K562 (cell line): ENCODE measurements at places on chromosomes 16 and 17.

DNA sequence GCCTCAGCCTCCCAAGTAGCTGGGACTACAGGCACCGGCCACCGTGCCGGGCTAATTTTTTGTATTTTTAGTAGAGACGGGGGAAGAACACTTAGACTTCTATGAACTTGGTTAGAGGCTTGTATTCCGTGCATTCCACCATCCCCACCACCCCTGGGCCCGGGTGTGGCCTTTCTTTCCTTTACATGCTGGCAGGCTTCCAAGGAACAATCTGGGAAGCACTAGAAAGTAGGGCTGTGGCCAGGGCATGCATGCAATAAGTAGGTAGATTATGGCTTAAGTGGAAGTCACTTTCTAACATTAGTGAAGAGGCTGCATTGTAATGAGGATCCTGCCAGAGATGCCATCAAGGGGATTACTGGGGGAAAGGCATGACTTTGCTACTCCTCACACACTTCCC lies 171.6 kb downstream of the SHISA6 start:
- DNase-seq: no peak
- H3K27ac ChIP-seq: no peak overlapping the region
- H3K36me3 ChIP-seq: no peaks in the 10 kb centered on the region

GRCh38 chr17:17164676-17165075 lies 41.5 kb downstream of the PLD6 start:
- H3K27me3 ChIP-seq: no peaks in the 10 kb centered on the region
- no peak overlapping the region for H3K4me3 ChIP-seq
- H3K4me1 ChIP-seq: no peaks in the 10 kb centered on the region
- no peak for DNase-seq

- no peak for DNase-seq
- no peaks in the 10 kb centered on the region for H3K4me1 ChIP-seq
- no peak overlapping the region for H3K4me3 ChIP-seq
- H3K27me3 ChIP-seq: peaks cover 7% of the 10 kb centered on the region; the same call in 2 of the 3 replicates
- H3K36me3 ChIP-seq: no peaks in the 10 kb centered on the region
- no peak overlapping the region for H3K27ac ChIP-seq
Observed at GRCh38 chr17:68576811-68577496, 24.2 kb downstream of the FAM20A start.

DNA sequence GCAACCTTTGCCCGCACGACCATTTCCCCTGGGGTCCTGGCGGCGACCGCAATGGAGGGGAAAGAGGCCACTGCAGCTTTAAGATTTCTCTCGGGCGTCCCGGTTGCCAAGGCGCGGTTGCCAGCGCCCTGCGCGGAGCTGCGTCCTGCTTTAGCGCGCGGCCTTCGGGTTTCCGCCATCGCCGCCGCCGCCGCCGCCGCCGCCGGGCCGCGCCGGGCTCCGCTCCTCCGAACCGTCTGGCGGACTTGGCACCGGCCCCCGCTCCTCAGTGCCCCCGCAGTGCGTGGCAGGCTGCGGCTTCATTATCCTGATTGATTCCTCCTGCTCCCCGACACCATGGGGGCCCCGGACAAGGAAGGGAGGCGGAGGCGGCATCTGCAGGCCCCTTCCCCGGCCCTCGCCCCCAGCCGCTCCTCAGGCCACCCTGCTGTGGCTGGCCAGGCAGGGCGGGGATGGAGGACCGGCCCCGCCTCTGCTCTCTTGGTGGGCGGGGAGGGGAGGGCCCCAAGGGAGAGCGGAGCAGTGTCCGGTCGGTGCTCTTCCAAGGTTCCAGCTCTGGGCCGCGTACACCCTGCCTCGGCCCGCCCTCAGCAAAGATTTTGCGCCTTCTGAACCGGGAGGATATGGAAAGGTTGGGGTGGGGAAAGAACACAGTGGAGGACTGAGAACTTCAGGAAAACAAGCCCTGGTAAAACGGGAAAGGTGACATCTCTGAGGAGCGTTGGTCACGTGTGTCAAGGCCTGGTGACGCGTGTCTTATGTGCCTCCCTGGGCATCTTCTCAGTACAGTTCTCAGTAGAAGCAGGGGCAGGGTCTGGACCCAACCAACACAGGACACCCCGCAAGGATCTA lies 34.0 kb downstream of the NEUROD2 start:
- peak; percentile 73 for DNase-seq
- H3K27ac ChIP-seq: no peak overlapping the region
- peaks cover 3% of the 10 kb centered on the region; the same call in 1 of the 3 replicates for H3K36me3 ChIP-seq
- H3K4me1 ChIP-seq: no peaks in the 10 kb centered on the region
- H3K4me3 ChIP-seq: peak overlapping the region; percentile 36

DNA sequence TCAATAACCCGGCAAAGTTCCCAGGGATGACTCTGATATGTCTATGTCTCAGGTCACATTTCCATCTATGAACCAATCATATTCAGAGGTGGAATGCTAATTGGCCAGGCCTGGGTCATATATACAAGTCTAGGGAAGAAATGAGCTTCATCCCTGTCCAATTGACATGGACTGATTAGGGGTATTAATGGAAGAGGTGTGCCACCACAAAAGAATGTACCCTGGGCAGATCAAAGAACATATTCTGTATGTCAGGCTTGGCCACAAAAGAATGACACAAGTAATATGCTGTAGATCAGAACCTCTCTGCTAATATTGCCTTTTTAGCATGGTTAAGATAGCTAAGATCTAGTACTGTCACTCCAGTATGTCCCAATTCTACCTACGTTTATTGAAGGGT lies 6.7 kb downstream of the SLC35G3 start:
- peaks cover 9% of the 10 kb centered on the region for H3K27me3 ChIP-seq
- DNase-seq: no peak
- H3K4me1 ChIP-seq: no peaks in the 10 kb centered on the region
- no peak overlapping the region for H3K4me3 ChIP-seq

- peaks cover 98% of the 10 kb centered on the region for H3K36me3 ChIP-seq
- H3K4me3 ChIP-seq: no peak overlapping the region
- H3K4me1 ChIP-seq: peaks cover 19% of the 10 kb centered on the region
- no peaks in the 10 kb centered on the region for H3K27me3 ChIP-seq
- no peak for DNase-seq
- peak overlapping the region; percentile 23; the same call in 2 of the 3 replicates for H3K27ac ChIP-seq
Observed at GRCh38 chr17:75241143-75241430, 20.3 kb downstream of the GGA3 start.

DNA sequence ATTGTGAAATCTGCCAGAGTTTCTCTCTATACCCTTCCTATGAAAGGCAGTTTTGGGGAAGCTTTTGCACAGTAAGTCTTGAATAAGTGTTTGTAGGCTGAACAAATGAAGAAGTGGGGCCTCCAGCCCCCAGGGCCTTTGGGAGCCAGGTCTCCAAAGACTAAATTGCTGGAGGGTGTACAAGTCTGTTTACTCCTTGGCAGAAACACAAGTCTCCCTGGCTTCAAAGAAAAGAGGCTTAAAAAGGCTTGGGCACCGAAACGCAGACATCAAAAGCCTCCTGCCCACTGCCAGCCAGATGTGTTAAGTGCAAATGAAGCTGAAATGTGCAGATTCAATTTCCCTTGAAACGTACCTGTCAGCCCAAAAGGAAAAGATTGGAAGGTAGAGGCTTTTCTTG lies 146.3 kb downstream of the TMEM132E start:
- no peaks in the 10 kb centered on the region for H3K36me3 ChIP-seq
- H3K27me3 ChIP-seq: no peaks in the 10 kb centered on the region
- H3K4me3 ChIP-seq: no peak overlapping the region
- H3K27ac ChIP-seq: no peak overlapping the region
- no peak for DNase-seq

GRCh38 chr16:73547552-73548403 lies 499.9 kb upstream of the ZFHX3 start:
- H3K4me1 ChIP-seq: no peaks in the 10 kb centered on the region
- H3K4me3 ChIP-seq: no peak overlapping the region
- no peak overlapping the region for H3K27ac ChIP-seq
- H3K36me3 ChIP-seq: no peaks in the 10 kb centered on the region
- DNase-seq: no peak

DNA sequence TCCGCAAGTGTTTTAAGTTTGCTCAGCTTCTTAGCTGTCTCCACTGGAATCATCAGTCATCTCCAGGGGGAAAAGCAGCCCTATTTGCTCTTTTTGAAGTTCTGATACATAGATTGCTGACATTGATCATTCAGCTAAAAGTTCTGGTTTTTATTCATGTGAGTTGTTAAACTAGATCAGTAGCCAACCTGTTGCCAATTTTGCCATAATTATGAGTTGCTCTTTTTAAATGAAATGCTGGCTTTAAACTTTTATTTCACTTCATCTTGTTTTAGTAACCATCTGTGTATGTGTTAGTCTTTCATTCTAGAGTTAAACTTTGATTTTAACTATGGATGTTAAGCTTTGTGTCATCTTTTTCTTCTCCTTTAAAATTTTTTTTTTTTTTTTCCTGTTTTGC lies 12.5 kb downstream of the UTP18 start:
- H3K27ac ChIP-seq: no peak overlapping the region

- no peak overlapping the region for H3K27ac ChIP-seq
- no peak for DNase-seq
- H3K4me1 ChIP-seq: peaks cover 46% of the 10 kb centered on the region
- H3K27me3 ChIP-seq: no peaks in the 10 kb centered on the region
- no peak overlapping the region for H3K4me3 ChIP-seq
Observed at GRCh38 chr17:75242461-75243042, 18.9 kb downstream of the GGA3 start.

DNA sequence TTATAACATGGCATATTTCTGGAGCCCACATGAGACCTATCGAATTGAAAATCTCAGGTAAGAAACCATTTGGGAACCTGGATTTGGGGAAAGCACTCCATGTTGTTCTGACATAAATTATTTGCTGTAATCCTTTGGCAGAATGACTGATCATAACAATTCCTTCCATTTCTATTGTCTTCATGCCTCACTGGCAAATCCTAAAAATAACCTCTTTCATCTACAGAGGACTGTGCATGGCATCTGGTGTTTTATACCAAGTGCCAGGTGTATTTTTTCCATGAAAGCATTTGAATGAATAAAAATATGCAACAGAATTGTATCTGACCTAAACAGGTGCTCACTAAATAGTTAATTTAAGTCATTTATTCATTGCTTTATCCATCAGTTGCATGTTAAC lies 33.7 kb upstream of the COQ7 start:
- H3K27me3 ChIP-seq: peaks cover 4% of the 10 kb centered on the region; the same call in 1 of the 3 replicates
- H3K27ac ChIP-seq: no peak overlapping the region
- no peaks in the 10 kb centered on the region for H3K4me1 ChIP-seq
- no peak for DNase-seq

DNA sequence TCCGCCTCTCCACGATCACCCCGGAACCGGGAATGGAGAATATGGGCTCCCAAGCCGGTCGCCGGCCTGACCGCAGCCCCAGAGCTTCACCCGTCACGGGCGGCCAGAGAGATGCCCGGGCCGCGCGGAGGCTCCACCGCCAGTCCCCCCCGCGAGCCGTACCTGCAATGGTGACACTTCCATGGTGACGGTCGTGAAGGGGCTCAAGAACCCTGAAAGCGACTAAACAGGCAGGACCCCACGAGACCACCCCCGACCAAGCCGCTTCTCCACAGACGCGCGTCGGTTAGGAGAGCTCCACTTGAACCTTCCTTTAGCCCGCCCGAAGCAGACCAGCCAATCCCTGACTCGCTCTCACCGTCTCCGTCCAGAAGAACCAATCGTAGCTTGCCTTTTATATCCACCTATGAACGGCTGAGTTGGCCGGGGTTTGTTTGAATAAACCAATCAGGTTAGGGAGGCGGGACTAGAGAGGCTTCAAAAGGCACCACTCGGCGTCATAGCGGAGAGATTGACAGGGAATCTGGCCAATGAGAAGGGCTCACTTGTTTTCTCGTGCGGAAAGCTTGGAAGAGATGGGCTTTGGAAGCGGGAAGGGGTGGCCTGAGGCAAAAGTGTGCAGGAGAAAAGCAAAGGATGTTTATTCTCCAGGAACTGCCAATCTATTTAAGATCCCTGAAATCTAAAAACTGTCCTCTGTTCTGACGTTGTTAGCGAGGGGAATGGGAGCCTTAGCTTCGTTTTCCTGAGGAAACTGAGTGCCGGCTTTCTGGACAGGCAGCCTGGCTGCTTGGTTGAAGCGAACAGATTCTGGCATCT lies at the start of gene TOP2A:
TOP2A (minus strand) TSS at position 288 of the 819 bp plus-strand sequence; CDS start at position 183, 105 bp downstream.
- peak within 1 kb of the TSS; percentile 74 for H3K4me3 ChIP-seq
- DNase-seq: peak; percentile 100
- H3K27ac ChIP-seq: peak within 1 kb of the TSS; percentile 92
- H3K4me1 ChIP-seq: peaks cover 15% of the 10 kb centered on the region
- no peaks in the 10 kb centered on the region for H3K27me3 ChIP-seq
- peaks cover 37% of the 10 kb centered on the region for H3K36me3 ChIP-seq

DNA sequence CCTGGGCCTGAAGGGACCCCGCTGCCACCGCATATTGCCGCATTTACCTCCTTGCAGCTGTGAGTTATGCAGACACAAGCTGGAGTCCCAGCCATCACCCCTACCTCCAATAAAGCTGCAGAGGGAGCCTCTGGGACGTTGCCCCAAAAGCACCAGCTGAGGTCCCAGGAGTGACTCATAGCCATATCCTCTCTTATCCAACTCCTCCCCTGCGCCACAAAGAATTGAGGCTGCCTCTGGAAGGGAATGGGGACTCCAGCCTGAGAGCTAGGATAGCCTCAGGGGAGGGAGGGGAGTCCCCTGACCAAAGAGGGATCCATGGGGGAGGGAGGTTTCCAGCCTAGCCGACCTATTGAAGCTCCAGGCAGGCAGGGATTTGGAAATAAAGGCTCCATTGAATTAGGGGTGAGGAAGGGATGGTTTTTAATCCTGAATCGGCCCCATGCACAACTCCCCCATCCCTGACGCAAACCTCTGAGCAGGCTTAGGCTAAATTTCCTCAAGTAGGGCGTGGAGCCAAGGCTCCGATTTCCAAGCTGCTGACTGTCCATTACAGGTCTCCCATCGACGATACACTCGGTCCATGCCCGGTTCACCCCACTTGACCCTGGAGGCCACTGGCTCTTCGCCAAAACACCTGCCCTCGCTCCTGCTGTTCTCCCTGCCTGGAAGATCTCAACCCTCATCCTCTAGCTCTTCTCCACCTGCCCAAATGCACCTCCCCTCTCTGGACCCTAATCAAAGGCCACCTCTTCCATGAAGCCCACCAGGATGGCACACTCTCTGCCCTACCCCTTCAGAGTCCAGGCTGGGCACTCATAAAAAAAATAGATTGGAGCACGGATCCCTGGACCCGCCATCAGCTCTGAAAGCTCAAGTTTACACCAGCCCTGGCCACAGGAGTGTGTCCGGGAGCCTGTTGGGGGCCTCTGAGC lies 27.5 kb downstream of the PIMREG start:
- peak; percentile 32 for DNase-seq
- H3K36me3 ChIP-seq: no peaks in the 10 kb centered on the region
- H3K4me3 ChIP-seq: no peak overlapping the region
- H3K27ac ChIP-seq: no peak overlapping the region
- H3K27me3 ChIP-seq: no peaks in the 10 kb centered on the region
- peaks cover 13% of the 10 kb centered on the region; the same call in 1 of the 2 replicates for H3K4me1 ChIP-seq
